ENCODE measurements at places on chromosomes 16 and 17.

DNA sequence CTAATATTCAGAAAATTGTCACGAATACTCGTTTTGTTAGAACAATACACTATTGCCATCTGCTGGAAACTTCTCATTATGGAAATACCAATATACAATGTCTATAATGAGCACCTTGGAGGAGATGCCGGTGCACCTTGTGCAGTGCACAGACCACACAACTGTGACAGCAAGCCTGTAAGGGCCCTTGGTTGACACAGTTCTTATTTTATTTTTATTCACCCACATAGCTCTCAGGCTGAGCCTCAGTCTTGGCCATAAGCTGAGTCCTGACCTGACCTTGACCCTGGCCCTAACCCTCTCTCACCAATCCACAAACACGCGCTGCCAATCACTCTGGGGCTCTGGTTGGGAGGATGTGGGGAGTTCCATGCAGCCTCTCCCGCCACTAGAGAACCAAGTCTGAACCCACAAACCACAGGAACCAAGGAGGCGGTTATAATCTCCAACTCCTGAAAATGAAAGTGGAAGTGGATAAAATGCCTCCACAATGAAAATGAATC lies 7.6 kb downstream of the AIPL1 start:
- DNase-seq = no peak

- no peak for DNase-seq
Observed at GRCh38 chr17:75396796-75397195, 8.7 kb downstream of the GRB2 start.

DNA sequence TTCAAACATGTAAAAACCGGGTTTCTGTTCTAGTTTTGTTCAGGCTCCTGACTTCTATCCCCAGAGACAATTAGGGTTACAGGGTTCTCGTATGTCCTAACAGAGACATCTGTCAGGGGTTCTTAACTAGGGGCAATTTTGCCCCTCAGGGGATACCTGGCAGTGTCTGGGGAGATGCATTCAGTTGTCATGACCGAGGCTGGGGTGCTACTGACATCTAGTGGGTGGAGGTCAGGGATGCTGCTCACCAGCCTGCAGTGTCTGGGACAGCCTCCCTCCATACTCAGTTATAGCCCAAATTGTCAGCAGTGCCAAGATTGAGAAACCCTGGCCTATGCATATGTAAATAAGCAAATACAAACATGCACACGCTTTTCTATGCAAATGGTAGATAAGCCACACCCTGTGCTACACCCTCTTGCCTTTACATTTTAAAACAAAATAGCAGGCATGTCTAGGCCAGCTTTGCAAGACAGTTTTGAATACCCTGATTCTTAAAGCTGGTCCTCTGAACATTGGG lies 37.4 kb downstream of the CLEC16A start:
- DNase-seq = no peak

DNA sequence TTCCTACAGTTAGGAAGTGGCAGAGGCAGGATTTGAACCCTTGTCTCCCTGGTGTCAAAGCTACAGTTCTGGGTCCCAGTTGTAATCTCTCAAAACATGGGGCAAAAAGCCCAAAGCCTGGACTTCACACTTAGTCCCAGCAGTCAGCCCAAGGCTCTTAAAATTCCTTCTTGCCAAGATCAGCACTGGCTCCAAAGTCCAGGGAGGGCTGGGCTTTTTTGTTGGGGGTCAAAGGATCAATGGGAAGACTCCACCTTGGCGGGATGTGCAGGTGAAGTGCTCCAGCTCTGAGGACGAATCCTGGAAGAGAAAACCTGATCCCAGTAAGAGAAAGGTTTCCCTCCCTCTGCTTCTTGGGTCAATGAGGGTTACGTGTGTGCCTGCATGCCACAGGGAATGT lies 195.5 kb downstream of the HAPSTR1 start:
- DNase-seq = no peak

DNA sequence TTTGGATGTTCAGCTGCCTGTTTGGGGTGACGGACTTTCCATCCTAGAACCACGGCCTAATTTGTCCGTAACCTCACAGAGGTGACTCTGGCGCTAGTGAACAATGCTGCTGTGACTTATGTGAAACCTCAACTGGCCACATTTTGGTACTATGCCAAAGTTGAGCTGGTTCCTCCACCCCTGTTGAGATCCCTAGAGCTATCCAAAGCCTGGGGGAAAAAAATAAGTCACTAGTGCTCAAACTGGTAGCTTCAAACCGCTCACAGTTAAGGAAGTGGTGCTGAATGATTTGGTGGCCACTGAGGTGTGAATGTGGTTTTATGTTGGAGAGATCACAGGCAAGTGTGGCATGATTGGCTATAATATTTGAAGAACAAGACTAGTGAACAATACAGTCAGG lies 11.3 kb upstream of the TUBG2 start:
- no peak for DNase-seq
